ENCODE measurements at places on chromosomes 5 and 9.

GRCh38 chr5:91042936-91043255, 340.2 kb downstream of the ARRDC3 start:
- no peaks in the 10 kb centered on the region for H3K27me3 ChIP-seq
- peak overlapping the region; percentile 22 for H3K27ac ChIP-seq
- DNase-seq = no peak
- peaks cover 8% of the 10 kb centered on the region for H3K4me1 ChIP-seq
- no peak overlapping the region for H3K4me3 ChIP-seq
- H3K36me3 ChIP-seq = no peaks in the 10 kb centered on the region

DNA sequence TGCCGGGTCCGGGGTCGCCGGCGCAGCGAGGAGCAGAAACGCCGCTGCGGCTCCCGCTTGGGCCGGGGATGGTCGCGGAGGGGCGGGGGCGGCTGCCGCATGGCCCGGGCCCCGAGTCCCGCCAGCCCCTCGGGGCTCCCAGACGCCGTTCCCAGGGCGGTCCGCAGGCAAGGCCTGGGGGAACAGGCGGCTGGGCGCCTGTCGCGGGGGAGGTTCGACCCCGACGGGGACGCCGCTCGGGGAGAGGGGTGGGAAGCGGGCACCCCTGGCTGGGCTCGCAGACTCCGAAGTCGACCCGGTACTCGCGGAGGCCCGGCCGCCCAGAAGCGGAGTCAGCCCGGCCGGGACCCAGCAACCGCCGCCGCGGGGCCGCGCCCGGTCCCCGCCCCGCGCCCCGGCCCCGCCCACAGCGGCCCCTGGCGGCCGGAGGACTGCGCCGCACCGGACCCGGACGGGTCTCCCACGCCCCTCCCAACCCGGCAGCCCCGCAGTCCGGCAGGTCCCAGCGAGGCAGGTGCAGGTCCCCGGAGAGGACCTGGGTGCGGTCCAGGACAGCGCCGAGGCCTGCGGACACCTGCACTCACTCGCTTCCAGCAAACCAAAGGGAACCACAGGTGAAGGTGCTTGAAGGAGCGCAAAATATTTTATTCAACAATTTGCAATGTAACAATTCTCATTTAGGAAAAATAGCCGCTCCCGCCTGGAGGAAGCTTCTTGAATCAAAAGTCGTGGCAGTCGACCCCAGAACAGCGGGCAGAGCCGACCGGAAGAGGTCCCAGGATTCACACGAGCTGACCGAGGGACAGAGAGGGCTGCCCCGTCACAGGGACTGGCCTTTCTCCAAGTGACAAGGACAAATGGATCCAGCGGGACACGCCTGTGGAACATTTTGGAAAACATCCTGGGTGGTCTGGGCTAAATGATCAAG, at the start of gene INPP5E:
Gene INPP5E, minus strand, starts transcription at position 365 of the 928 bp plus-strand sequence. CDS start 426 bp downstream, outside the sequence.
- H3K4me3 ChIP-seq = peak within 1 kb of the TSS; percentile 92
- no peaks in the 10 kb centered on the region for H3K27me3 ChIP-seq
- H3K36me3 ChIP-seq = no peaks in the 10 kb centered on the region

- no peak for DNase-seq
- no peak overlapping the region for H3K4me3 ChIP-seq
- no peaks in the 10 kb centered on the region for H3K27me3 ChIP-seq
- H3K4me1 ChIP-seq = peaks cover 4% of the 10 kb centered on the region
- H3K36me3 ChIP-seq = no peaks in the 10 kb centered on the region
Observed at GRCh38 chr5:160655717-160656116, 196.3 kb downstream of the ATP10B start.

DNA sequence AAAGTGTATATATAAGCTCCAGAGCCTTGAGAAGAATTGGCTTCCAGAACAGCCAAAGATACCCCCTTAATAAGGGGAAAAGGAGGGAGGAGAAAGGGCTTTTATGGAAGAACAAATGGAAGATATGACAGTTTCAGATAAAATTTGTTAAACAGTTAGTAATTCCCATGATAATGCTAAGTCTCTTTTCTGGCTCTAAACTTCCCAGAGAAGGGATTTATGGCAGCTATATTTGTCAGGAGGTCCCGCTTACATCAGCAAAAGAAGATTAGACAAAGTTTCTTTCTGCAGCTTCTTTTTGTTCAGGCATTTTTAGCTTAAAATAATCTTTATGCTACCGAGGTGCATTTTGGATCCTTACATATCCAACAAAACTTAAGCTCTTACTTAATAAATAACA, 14.3 kb upstream of the SLC36A3 start:
- no peak for DNase-seq
- H3K36me3 ChIP-seq = no peaks in the 10 kb centered on the region
- no peak overlapping the region for H3K27ac ChIP-seq
- H3K4me1 ChIP-seq = no peaks in the 10 kb centered on the region
- H3K27me3 ChIP-seq = no peaks in the 10 kb centered on the region

Measured in hepatocyte (in vitro differentiated cells).